ENCODE measurements at places on chromosomes 4 and X. TPM values are rescaled to one million over a fixed set of nuclear protein-coding genes. Genes with fewer than 3 reads are reported as not detected.

The KCND1 gene
- total RNA-seq: 0.19 TPM

The SSX4 gene
- not detected for total RNA-seq

The PNMA6E gene
- not detected for total RNA-seq

The FATE1 gene
- not detected for total RNA-seq

The FAT1 gene
- 4.1 TPM for total RNA-seq

The HDX gene
- 8.5 TPM for total RNA-seq

The RAB39B gene
- total RNA-seq: 0.10 TPM

The GNRHR gene
- not detected for total RNA-seq

The FHDC1 gene
- total RNA-seq: 0.10 TPM
